NCI-H1417 treated with DMSO at 0.1 percent for 48 hours (cell line): ENCODE measurements at places on chromosomes 2 and 18.

GRCh38 chr2:1421731-1422130, 8.5 kb downstream of the TPO start:
- DNase-seq = no peak

DNA sequence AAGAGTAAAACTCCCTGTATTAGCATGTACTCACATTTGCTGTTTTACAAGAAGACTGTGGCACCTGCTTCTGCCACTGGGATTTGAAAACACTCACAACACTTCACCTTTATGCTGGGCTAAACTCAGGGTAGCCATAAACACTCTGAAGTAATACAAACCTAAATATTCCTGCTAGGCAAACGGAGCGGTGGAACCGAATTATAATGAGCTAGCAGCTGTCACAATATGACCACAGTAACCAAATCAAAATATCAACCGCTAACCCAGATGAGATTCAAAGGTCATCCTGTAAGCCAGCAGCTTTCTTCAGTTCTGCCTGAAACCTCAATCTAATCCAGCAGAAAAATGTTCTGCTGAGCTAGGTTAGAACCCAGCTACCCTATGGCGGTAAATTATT, 132.1 kb downstream of the TCF4 start:
- DNase-seq = no peak

DNA sequence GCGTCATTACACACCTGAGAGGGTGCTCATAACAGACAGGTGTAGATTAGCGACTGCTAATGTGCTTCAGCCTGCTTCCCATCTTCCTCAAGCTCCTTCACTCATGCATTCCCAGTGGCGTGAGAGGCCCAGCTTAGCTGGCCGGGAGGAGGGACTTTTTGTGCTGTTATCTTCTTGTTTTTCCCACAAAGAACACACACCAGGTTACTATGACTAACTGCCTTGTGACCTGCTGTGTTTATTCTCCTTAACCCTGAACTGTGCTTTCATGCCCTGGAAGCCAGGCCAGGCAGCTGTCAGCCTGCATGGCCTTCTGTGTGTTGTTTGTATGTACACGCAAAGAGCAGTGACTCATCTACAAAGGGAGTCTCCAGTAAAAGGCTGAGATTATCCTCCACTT, 143.8 kb downstream of the PIEZO2 start:
- DNase-seq = no peak

- no peak for DNase-seq
These were observed 347.9 kb downstream of the MEIS1 start for GRCh38 chr2:66782780-66783361.

GRCh38 chr2:71494523-71495155, 41.3 kb downstream of the DYSF start:
- no peak for DNase-seq

- DNase-seq = no peak
These were observed 154.0 kb downstream of the SPP2 start for GRCh38 chr2:234204480-234204879.

DNA sequence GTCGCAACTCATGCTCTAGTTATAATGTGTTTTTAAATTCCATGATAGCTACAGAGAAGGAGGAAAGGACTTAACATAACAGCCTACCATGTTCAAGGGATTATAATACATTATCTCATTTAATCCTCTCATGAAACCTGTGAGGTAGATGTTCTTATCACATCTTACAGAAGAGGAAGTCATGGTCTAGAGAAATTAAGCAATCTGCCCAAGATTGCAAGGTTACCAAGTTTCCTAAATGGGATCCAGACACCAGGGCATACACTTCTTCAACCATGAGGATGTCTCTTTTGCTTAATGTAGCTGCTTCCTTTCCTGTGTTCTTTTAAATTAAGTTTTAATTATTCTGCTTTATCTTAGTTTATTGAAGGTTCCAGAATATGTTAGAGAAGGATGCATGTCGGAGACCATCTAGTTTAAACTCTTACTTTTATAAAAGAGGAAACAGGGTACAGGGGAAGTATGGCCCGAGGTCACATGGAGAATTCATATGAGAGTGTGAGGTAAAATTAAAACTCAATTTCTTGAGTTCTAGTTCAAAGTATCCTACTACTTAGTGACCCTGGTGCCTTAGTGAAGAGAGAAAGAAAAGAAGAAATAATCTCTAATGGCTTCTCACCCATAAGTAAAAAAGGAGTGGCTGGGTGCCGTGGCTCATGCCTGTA, 3.6 kb upstream of the IL1A start:
- no peak for DNase-seq

DNA sequence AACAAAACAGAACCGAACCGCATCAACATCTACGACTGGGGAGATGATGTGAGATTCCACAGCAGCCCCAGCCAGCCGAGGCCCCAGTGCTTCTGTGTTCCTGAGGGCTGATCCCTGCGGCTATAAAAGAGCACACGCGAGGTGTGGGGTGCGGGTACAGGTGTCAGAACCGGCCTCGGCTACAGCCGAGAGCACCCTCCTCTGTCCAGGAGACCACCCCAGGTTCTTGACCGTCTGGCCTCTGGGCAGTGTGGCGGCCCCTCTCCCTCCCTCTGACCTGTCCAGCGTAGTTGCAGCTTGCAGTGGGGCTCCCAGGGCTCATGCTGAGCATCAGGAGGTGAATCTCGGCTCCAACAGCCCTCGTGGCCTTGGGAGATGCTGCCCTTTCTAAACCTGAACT, 23.7 kb downstream of the RTP5 start:
- DNase-seq = no peak

DNA sequence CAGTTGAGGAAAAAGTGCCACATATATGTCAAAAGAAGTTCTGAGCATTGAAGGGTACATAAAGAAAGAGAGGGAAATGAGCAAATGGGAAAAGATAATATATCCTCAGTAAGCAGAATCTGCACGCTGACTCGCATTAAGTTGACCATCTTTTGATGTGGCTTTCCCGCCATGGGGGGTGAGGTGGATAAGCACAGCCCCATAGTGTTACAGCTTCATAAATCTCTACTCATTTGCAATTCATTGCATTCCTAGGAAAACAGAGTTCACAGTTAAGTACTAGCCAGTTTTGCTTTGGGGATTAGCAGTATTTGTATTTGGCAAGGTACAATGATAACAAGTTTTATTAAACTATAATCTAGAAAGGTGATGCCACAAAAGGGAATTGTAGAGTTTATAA, 814.2 kb downstream of the LRP1B start:
- no peak for DNase-seq

DNA sequence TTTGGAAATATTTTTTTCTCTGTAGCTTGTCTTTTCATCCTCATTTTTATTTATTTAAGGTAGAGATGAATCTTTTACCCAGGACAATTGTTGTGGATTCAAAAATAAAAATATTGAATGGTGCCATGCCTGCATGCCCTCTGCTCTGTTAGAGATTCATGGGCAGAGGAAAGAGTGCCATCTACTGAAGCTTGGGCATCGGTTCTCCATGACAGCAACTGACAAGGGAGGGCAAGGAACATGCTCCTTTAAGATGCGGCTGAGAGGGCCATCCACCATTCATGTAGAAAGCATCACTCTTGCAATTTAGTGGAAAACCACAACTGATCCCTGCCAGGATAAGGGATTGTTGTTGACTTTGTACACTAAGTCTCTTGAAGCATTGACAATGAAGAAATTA, 79.9 kb downstream of the PARD3B start:
- no peak for DNase-seq

DNA sequence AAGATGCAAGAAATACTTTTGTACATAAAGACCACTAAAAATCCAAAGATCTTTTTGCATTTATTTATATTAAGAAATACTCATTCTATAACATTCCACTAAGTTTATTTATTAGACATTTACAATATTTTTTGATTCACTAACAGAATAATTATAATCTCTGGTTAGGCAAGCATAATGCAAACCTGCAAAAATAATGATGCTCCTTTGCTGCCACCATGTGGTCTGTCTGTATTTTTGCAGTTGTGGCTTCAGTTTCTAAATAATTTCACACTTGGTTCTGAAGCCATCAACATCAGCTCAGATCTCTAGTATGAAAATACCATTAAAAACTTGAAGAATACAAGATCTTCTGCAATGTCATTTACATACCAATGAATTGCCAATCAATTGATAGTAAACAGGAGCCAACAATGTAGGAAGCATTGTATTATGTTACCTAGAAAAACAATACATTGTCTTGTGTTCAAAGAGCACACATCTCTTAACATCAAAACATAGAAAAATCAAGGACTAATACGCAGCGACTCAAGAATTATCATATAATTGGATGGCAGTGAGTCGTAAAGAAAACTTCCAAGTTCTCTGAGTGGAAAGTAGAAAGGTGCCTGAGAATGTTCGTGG, 28.8 kb upstream of the WDR75 start:
- no peak for DNase-seq

GRCh38 chr2:68330691-68331090, 10.9 kb upstream of the CNRIP1 start:
- no peak for DNase-seq

DNA sequence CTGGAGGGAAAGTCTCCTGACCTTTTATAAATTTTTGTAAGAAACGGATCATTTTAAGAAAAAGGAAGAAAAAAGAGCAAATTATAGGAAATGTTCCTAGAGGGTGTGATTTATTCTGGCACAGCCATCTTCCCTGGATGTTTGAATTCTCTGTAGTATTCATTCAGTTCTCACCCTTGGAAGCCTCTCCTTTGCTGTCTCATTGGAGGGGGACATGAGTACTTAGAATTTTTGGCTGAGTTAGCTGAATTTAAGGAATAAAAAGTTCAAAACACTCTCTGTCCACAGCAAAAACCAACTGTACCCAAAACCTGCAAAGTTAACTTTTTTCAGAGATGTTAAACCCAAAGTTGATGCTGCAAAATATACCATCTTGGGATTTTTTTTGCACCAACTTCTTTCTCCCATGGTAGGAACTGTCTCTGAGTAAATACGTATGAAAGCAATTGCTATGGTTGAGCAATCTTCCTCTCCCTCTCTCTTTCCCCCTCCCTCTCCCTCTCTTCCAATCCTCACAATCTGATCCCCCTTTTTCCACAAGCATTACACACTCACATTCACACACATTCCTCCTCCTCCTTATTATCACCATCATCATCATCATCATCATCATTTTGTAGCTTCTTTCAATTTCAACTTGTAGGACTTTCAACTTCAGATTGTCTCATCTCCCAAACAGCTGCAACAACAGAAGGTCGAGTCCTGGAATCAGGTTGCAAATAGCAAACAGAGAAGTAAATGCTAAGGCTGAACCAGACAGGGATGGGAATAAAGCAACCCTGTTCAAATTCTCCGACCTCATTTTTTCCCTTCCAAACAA, 183.7 kb downstream of the GFPT1 start:
- no peak for DNase-seq

DNA sequence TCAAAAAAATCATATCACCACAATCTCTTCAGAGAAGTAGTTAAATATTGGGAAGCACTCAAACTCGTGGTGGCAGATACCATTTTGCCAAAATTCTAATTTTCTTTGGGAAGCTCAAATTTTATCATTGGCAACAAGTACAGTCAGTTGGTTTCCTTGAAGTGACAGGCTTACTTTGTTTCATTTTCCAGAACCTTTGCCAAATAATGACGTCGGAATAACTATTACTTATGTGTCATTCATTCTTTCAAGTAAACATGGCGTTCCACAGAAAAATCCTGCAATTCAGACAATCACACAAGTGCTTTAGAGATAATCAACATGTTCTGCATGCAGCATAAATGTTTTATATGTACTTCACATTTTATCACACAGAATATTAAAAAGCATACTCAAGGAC, 5.4 kb downstream of the TTLL4 start:
- no peak for DNase-seq

- no peak for DNase-seq
These were observed 29.3 kb downstream of the EFHD1 start for GRCh38 chr2:232662486-232663260.

GRCh38 chr2:142502402-142502801, 371.6 kb upstream of the LRP1B start:
- no peak for DNase-seq

- DNase-seq = no peak
These were observed 381.8 kb upstream of the NRXN1 start for GRCh38 chr2:51413726-51414125.

- no peak for DNase-seq
These were observed 56.3 kb downstream of the ZAP70 start for GRCh38 chr2:97769711-97770110.

- DNase-seq = no peak
These were observed 214.0 kb downstream of the SS18 start for GRCh38 chr18:25876330-25876948.

DNA sequence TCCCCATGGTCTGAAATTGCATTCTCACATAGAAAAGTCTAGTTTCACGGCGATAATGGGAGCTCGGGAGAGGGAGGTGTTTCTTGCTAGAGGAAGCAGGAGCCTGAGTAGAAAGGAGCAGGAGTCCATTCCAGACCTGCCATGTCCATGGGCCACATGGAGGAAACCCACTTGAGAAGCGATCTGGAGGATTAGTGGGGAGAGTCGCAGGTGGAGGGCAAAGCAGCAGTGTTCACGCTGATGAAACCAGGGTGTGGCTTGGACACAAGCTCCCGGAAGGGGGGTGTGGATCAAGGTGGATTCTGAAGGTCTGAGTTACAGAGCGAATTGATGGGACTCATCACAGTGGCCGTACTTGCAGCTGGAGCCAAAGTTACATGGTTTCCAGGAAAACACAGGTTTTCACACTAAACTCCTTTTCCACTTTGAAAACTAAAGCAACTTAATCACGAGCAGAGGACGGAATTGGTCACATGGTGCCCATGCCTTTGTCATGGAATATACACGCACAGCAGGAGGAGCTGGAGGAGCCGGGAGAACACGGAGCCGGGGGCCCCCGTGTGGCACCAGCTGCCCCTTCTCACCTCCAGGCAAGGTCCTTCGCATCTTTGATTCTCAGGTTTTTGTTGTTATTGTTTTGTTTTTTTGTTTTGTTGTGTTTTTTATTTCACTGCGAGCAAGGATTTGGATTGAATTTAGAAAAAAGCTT, 255.1 kb upstream of the MYT1L start:
- no peak for DNase-seq

DNA sequence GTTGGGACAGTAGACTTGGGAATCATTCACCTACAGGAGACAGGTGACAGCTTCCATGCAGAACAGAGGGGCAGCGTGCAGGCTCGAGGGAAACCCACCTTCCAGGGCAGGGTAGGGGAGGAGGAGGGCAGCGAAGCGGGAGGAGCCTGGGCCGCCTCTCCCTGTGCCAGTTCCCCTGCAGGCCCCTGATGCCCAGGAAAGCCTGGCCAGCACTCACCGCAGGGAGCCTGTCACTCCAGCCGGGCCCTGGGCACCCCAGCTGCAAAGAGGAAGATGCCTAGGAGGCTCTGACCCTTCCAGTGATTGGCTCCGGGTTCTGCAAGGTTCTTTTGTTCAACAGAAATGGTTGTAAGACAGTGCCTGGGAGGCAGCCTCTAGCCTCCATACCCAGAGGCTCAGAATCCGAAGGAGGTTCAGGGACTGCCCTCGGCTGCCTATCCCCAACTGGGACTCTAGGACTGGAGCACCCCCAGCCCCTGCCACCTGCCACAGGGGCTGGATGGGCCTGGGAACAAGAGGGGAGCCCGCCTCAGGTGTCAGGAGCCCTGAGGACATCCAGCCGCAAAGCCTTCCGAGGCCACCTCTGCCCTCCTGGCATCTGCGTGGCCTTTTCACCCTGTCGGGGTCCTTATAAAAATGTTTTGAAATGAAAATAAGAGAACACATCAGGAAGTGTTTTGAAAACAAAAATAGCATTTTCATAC, 103.2 kb downstream of the PTGR3 start:
- no peak for DNase-seq
